ENCODE measurements at places on chromosomes 5 and 9.
A peak's percentile ranks its signal among the peaks of the same experiment; 100 is the strongest.

- DNase-seq, result no peak
Measured at GRCh38 chr5:168300326-168301182, 9.1 kb downstream of the WWC1 start.

GRCh38 chr9:38434853-38435252 is 10.6 kb upstream of the IGFBPL1 start:
- DNase-seq, result no peak

DNA sequence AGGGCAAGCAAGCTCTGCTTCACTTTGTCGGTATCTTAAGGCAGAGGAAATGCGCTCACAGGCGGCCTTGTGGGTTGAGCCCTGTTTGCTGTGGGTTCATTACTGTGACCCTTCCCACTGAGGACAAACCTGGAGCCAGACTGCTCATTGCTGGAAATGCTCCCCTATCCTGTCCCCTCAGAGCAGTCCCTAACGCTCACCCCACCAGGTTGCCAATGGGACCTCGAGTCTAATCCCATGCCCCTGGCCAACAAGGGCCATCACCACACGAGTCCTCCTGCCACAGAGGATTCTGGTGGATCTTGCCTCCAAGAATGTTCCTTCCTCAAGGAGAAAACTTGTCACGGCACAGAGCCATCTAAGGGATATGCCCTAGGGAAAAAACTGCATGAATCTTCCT is 14.6 kb downstream of the IPPK start:
- DNase-seq, result no peak

DNA sequence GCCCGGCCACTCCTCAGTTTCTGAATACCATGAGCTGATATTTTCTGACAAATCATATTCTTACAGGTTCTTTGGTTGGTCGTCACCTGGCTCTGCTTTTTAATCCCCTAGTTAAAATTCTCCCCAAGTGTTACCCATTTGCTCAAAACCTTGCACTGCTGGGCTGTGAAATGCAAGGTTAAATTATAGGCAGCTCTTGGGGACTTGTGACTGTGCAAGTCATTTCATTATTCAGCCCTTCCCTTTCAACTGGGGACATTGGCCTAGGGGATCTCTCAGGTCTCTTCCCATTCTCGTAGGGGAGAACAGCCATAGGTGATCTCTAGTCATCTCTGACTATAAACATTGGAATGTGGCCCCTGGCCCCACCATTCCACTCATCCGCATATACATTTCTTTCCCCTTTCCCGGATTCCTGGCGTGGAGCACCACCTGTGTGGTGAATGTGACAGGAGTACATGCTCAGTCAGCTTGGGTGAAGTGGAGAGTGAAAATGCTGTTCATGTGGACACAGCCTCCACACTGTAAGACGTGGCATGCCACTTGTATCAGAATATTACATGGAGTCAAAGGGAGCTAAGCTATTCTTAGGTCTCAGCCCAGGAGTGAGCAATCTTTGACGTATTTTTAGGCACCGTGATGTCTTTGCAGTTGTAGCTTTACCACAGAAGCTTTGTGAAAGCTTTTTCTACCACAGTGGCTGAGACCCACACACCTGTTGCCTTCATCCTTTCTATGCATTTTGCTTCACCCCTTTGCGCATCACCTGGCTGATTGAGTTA is 386.7 kb downstream of the KDM4C start:
- DNase-seq, result no peak

DNA sequence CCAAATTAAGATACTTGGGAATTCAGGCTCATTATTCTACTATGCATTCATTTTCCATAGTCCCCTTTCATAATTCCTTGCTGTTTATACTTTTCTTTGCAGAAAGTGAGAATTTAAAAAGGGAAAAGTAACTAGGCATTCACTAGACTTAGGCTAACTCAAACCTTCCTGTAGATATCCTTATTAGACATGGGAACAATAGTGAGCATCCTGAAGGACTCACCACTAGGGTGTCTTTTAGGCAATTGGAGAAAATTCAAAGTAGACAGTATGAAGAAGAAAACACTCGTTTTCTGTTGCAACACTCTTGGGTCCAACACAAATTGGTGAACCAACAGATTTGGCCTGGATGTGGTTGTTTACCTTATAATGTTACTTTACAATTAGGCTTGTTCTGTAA is 213.2 kb upstream of the GRIN3A start:
- DNase-seq, result no peak

- no peak for DNase-seq
Measured at GRCh38 chr5:51657340-51658240, 274.3 kb downstream of the ISL1 start.

DNA sequence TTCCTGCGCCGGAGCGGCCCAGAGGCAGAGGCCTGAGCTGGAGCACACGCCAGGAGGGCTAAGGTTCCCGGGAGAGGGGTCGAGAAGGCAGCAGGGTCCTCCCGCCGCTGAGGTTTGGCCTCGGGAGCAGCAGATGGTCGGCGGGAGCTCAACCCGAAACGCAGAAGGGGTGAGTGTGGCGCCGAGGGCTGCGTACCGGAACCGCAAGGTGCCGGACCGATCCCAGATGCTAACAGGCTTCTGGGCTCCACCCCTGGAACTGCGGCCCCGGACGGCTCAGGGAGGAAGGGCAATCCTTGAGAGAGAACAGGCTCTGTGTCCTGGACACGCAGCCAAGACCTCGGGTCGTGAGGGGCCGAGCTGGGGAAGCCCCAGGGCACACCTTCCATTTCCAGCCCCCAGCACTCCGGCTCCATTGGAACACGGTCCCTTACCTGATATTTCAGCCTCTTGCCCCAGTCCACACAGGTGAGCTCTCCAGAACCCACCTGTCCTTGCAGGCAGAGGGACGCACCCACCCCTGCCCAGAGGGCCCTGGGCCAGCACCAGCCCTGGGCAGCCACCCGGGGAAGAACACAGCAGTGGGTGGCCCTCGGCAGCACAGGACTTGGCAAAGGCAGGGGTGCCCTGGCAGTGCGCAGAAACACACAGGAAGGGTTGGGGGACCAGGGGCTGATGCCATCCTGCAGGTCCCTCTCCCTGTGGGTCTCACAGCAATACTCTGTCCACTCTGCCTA is 1.4 kb downstream of the LHX3 start:
- DNase-seq, result no peak

GRCh38 chr5:78611126-78611605 is 37.4 kb downstream of the LHFPL2 start:
- DNase-seq, result no peak

DNA sequence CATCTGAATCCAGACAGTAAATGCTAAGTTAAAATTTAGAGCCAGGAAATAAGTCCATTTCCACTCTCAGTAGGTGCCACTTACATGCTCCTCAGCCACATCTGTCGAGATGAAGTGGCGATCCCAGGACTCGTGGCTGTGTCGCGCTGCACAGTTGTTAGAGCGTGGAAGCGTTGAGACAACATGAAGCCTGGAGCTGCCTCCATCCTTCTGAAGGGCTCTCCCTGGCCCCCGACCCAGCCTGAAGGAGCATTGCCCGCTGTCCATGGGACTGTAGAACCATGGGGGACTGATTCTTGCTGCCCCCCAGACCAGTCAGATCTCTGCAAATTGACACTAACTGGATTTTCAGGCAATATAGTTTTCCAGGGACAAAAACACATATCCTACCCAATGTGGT is 58.9 kb downstream of the IRX1 start:
- no peak for DNase-seq

- no peak for DNase-seq
Measured at GRCh38 chr5:1824903-1825841, 24.0 kb downstream of the NDUFS6 start.

DNA sequence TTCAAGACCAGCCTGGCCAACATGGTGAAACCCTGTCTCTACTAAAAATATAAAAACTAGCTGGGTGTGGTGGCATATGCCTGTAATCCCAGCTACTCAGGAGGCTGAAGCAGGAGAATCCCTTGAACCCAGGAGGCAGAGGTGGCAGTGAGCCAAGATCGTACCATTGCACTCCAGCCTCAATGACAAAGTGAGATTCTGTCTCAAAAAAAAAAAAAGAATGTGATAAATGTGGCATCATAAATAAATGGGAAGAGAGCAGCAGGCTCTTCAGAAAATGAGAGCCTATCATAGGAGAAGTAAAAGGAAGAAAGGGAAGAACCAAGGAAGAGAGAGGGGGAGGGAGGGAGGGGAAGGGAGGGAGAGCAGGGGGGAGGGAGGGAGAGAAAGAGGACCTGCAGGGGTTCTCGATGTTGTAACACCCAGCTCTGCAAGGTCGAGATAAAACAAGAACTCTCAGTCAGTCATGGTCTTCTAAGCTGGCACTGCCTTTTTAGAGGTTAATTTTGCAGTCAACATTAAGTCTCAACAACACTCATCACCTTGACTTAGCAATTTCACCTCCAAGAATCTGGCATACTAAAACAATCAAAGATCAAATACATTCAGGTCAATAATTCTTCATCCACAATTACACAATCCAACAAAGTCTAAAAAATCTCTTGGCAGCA is 68.7 kb upstream of the SIMC1 start:
- DNase-seq, result no peak

GRCh38 chr9:34559624-34560455 is 29.7 kb downstream of the CNTFR start:
- DNase-seq, result no peak

GRCh38 chr9:104772714-104773510 is 9.0 kb downstream of the NIPSNAP3B start:
- peak; percentile 46 for DNase-seq

- DNase-seq, result no peak
Measured at GRCh38 chr9:95025213-95026147, 292.0 kb downstream of the FANCC start.

DNA sequence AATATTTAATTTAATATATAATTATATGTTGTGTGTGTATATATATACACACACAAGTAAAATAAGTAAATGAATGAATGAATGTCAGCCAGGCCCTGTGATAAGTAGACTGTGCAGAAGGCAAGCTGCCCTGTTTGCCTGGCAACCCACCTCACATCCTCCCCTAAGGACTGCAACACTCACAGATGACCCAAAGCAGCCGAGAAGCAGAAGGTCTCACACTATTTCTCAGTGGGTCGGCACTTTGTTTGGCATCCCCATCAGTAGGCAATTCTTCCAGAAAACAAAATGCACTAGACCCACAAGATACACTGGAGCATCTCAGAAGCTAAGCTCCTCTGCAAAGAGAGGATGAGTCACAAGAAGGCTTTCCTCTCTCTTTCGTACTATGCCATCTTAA is 152.1 kb upstream of the GRAMD2B start:
- DNase-seq, result no peak

DNA sequence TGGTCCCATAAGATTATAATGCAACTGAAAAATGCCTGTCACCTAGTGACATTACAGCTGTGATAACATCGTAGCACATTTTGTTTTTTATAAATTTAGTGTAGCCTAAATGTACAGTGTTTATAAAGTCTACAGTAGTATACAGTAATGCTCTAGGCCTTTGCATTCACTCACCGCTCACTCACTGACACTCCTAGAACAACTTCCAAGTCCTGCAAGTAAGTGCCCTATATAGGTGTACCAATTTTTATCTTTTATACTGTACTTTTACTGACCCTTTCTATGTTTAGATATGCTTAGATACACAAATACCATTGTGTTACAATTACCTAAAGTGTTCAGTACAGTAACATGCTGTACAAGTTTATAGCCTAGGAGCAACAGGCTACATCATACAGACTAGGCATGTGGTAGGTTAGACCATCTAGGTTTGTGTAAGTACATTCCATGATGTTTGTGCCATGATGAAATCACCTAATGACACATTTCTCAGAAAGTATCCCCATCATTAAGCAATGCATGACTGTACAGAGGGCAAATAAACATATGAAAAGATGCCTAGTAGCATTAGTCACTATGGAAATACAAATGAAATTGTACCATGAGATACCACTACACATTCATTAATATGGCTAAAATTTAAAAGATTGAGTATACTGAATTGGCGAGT is 127.6 kb downstream of the TRPM6 start:
- no peak for DNase-seq

GRCh38 chr5:81754621-81755020 is 3.7 kb upstream of the SSBP2 start:
- no peak for DNase-seq

DNA sequence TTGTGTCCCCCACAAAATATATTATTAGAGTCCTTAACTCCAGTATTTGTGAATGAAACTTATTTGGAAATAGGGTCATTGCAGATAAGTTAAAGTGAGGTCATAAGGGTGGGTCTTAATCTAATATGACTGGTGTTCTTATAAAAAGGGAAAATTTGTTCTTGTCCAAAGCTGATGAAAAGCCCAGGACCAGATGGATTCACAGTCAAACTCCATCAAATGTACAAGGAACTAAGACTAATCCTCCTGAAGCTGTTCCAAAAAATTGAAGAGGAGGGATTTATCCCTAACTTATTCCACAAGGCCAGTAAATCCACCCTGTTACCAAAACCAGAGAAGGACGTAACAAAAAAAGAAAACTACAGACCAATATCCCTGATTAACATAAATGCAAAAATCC is 56.4 kb upstream of the SLIT3 start:
- no peak for DNase-seq

DNA sequence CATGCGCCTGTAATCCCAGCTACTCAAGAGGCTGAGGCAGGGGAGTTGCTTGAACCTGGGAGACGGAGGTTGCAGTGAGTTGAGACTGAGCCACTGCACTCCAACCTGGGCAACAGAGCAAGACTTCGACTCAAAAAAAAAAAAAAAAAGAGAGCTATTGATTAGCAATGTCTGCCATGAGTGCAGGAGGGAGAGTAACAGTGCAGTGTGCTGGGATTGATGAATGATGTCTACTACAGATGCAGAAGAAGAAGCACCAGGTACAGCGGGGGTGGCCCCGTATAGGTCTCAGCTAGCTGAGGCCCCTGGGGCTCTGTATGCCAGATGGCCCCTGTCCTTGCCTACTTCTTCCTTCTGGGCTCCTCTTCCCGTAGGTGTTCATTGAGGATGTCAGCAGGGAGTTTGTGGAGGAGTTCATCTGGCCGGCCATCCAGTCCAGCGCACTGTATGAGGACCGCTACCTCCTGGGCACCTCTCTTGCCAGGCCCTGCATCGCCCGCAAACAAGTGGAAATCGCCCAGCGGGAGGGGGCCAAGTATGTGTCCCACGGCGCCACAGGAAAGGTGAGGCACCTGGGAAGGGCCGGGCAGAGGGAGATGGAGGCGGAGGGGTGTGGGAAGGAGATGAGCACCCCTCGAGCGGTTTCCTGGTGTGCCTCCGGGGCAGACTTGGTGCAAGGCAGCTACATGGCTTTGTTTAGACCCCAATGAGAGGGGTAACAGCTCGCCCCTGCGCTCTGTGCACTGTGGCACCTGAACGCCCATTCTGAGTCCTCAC is 13.5 kb downstream of the ASS1 start:
- no peak for DNase-seq

- no peak for DNase-seq
Measured at GRCh38 chr9:1303932-1304331, 253.8 kb downstream of the DMRT2 start.

- no peak for DNase-seq
Measured at GRCh38 chr9:85575868-85576267, 165.9 kb downstream of the AGTPBP1 start.

GRCh38 chr9:1598270-1598669 is 416.9 kb upstream of the SMARCA2 start:
- DNase-seq, result no peak

GRCh38 chr5:99445805-99446204 is 517.0 kb upstream of the CHD1 start:
- DNase-seq, result no peak

Measured in GM12865 (cell line).